ENCODE measurements at places on chromosomes 7 and 10.

- no peak for DNase-seq
Observed at GRCh38 chr7:22660293-22660692, 66.7 kb upstream of the IL6 start.

- no peak for DNase-seq
Observed at GRCh38 chr7:22601812-22602565, 102.0 kb upstream of the STEAP1B start.

- DNase-seq, result no peak
Observed at GRCh38 chr7:151940048-151940811, 16.0 kb upstream of the GALNTL5 start.

- DNase-seq, result no peak
Observed at GRCh38 chr10:116654816-116655215, 34.1 kb downstream of the PNLIPRP2 start.

DNA sequence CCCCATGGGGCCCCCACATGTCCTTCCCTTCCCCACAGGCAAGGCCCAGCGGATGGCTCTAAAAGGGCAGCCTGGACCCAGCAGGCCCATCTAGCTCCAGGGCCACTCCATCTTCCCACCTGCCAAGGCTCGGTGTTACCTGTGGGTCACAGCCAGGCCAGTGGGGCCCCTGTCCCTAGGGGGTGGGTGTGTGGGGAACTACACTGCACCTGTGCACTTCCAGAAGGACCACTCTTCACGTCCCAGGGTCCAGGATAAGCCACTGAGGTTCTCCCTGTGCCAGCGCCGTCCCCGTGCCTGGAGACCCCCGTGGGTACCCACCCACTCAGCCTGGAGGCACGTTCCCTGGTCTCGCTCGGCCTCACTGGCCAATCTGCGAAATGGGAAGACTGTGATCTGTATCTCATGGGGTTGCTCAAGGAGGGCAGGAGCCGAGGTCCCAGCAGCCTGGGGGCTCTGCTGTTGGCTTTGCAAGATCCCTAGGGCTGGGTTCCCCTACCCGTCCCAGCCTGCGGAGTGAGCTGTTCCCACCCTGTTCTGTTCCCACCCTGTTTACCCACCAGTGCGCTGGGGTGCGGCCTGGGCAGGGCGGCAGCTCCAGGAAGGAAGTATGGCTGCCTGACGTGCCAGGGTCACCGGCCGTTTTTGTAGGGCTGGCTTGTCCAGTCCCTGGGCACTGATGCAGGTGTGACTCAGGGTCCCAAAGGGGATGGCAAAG, 4.6 kb downstream of the PWWP2B start:
- no peak for DNase-seq

GRCh38 chr7:82049891-82050533, 280.2 kb upstream of the HGF start:
- no peak for DNase-seq

- DNase-seq, result no peak
Observed at GRCh38 chr10:58508316-58508715, 4.4 kb upstream of the BICC1 start.

- no peak for DNase-seq
Observed at GRCh38 chr10:124149189-124150042, 56.0 kb upstream of the CHST15 start.

DNA sequence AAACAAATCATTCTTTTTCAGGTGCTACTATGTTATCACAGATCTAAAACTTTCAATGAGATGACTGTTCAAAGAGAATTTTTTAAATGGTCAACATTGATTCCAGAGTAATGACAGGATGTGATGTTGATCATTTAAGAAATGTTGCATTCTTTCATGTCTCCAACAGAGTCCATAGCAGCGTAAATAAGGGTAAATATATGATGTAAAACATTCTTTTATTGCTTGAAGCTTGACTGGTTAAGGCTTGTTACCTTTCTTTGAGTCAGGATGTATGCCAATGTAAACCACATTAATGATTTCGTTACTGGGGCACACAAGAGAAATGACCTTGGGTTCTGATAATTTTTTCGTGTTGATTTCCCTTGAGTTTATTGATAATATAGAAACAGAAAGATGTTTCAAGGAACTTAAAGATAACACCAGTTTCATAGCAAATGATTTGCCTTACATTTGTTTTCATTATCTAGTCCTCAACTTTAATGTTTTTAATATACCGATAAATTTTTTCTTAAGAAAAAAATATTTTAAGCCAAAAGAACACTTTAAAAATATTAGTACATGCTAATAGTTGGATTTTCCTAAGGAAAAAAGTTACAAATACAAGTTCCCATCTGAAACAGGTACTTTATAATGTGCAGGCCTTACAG, 3.5 kb downstream of the STK17A start:
- DNase-seq, result peak; percentile 74

DNA sequence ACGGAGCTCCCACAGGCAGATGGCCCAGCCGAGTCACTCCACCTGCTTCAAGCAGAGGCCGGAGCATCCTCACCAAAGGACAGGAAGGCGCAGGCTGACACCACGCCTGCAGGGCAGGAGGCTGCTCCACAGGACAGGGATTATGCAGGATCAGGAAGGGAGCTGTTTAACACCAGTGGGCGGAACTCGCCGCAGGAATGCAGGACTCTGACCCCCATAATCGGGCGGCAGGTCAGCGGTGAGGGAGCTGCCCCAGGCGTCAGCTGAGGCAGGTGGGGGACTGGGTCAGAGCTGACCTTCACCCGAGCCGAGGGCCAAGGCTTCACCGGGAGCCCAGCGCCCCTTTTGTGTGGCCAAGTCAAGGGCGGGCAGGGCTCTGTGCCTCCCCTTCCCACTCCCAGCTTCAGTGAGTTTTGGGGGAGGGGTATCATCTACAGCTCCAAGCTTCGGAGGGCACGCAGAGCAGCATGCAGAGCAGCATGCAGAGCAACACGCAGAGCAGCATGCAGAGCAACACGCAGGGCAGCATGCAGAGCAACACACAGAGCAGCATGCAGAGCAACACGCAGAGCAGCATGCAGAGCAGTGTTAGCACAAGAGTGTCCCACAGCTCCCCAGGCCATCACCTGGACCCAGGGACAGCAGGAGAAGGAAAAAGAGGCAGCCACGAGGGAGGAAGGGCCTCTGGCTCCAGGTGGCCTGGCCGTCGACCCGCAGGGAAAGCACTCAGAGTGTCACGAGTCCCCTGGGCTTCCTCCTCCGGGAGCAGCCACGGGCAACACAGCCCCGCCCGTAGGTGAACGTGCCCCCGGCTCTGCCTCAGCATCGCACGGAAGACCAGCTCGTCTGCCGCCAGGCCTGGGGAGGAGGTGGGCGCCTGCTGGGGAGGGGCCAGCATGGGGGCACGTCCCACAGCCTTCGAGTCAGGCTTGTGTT, 151.7 kb upstream of the PPP2R2D start:
- DNase-seq, result no peak

GRCh38 chr7:5620459-5620881, 161.0 kb downstream of the RNF216 start:
- DNase-seq, result no peak

- DNase-seq, result no peak
Observed at GRCh38 chr7:29080803-29081202, 65.5 kb downstream of the CPVL start.

DNA sequence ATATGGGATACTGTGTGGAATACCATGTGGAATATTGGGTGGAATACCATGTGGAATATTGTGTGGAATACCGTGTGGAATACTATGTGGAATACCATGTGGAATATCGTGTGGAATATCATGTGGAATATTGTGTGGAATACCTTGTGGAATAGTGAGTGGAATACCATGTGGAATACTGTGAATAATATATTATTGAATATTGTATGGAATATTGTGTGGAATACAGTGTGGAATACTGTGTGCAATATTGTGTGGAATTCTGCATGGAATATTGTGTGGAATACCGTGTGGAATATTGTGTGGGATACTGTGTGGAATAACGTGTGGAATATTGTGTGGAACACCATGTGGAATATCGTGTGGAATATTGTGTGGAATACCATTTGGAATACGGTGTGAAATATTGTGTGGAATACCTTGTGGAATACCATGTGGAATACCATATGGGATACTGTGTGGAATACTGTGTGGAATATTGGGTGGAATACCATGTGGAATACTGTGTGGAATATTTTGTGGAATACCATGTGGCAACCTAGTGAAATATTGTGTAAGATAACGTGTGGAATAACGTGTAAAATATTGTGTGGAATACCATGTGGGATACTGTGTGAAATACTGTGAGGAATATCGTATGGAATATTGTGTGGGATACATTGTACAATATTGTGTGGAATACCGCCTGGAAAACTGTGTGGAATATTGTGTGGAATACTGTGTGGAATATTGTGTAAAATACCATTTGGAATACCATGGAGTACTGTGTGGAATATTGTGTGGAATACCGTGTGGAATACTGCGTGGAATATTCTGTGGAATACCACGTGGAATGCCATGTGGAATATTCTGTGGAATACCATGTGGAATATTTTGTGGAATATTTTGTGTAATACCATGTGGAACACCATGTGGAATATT, 133.9 kb upstream of the CHST15 start:
- DNase-seq, result no peak

- DNase-seq, result peak; percentile 70
Observed at GRCh38 chr10:97016728-97017473, 168.9 kb downstream of the SLIT1 start.

DNA sequence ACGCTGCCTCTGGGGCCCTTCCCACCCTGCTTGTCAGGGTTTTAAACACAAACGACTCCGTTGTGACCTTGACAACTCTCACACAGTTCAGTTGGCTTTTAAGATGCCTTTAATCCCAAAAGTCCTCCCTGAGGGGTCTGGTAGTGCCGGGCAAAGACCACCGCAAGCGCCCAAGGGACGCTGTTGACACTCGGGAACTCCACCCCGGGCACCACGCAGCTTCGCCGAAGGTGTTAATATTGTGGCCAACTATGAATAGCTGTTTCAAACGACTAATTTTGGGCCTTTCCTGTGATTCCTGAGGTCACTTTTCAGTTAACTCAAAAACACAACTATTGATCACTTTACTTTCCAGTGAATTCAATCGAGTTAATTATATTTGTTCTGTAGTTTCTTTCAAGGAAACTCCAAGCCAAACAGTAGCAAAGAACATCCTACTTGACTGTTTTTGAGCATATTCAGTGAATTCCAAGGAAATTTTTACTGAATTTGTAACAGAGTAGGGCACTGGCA, 958 bp upstream of the ESYT2 start:
- DNase-seq, result no peak

DNA sequence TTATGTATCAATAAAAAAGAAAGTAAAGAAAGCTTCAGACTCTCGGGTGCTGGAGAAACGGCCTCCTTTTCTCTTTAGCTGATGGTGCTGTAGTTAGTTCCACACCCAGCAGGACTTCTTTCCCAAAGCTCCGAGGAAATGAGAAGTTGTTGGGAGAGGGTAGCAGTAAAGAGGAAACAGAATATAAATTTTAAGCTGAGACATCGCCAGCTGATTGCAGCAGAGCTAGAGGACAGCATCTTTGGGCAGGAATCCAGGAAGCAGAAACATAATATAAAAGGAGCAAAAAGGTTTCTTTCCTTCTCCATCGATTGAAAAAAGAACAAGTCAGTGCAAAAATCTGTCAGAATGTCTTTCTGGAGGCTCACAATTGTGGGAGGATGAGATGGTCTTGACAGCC, 616.9 kb upstream of the FOXK1 start:
- DNase-seq, result no peak

DNA sequence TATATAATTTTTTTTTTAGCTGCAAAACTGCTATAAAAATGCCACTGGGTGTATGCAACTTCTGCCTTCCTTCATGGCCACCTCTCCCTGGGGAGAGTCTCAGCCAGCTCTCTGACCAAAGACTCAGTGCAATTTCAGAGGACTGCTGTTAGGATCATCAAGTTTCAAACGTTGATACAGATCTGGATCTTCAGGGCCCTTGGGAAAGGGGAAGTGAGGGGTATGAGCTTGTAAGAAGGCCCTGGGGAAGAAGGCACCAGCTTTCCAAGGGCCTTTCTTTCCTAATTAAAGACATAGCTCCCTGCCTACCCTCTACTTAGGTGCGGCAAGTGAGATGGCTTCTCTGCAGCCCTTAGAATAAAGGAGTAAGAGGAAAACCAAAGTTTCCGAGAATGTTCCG, 130.4 kb downstream of the CUL2 start:
- no peak for DNase-seq

GRCh38 chr10:113006656-113007342, 56.8 kb downstream of the TCF7L2 start:
- DNase-seq, result no peak

- no peak for DNase-seq
Observed at GRCh38 chr10:133199488-133199885, 30.5 kb upstream of the UTF1 start.
